ENCODE measurements at places on chromosomes 4 and X.
A peak's percentile ranks its signal among the peaks of the same experiment; 100 is the strongest.

GRCh38 chr4:17468619-17469221, 43.2 kb downstream of the QDPR start:
- DNase-seq, result no peak

DNA sequence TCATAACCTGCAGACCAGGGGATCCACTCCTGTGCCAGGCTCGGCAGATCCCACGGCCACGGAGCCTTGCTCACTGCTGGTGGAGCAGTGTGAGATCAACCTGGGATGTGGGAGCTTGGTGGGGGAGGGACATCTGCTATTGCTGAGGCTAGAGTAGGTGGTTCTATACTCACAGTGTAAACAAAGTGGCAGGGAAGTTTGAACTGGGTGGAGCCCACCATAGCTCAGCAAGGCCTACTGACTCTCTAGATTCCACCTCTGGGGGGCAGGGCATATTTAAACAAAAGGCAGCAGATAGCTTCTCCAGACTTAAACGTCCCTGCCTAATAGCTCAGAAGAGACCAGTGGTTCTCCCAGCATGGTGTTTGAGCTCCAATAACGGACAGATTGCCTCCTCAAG, 54.7 kb upstream of the EPHA5 start:
- no peak for DNase-seq

- DNase-seq, result no peak
Measured at GRCh38 chr4:75821966-75822365, 80.3 kb downstream of the PPEF2 start.

DNA sequence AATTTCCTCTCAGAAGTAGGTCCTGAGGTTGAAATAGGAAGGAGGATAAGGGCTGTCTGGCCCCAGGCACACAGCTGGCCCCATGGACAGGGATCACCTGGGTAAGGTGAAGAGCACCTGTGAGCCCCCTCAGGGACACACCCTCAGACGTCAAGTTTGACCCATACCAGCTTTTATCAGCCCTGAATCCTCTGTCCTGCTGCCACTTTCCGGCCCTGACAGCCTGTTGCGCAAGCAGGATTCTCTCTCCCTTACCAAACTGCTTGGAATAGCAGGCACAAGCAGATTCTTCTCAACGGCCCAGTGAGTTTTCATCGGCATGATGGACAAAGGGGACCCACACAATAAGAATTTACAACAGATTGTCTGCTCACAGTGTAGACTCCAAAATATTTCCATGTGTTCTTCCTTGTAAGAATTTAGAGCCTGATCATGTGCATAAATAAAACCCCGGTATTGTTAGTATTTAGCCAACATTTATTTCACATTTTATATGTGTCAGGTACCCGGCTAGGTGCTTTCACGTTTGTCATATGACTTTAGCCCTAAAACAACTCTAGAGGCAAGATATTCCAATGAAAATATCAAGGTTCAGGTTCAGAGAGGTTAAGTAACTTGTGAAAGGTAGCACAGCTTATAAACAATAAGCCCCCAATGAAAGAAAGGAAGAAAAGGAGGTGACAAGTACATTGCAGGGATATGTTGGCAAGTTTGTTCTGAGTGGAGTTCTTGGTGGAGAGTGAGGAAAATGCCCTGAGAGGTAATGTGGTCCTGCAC, 107.2 kb upstream of the KIT start:
- no peak for DNase-seq

DNA sequence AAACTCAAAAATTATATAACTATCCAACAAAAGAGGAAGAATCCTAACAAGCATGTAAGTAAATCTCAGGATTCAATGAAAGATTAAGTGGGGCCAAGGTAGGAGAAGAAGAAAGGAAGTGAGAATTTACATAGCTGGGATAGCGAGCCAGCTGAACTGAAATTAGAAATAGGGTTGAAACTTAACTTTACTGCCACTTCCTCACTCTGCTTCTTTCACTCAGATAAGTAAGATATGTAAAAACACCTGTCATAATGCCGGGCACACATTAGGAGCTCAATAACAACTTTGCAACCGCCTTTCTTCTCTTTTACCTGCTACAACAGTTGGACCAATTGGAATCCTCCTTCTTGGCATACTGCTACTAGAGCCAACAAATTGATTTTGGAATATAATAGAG, 129.4 kb downstream of the CNKSR2 start:
- no peak for DNase-seq

GRCh38 chrX:111877681-111878080, 1.7 kb downstream of the TRPC5OS start:
- no peak for DNase-seq

DNA sequence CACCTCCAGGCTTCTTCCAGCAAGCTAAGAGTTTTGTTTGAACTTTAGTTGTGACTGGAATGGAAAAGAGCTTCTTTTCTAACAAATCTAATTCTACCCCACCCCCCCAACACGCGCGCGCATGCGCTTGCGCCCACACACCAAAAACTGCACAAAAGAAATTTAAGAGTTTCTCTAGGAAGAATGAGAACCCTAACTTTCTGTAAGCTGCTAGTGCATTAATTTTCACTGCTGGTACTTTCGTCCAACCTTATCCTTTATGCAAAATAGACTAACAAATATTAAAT, 9.0 kb upstream of the INTU start:
- no peak for DNase-seq

DNA sequence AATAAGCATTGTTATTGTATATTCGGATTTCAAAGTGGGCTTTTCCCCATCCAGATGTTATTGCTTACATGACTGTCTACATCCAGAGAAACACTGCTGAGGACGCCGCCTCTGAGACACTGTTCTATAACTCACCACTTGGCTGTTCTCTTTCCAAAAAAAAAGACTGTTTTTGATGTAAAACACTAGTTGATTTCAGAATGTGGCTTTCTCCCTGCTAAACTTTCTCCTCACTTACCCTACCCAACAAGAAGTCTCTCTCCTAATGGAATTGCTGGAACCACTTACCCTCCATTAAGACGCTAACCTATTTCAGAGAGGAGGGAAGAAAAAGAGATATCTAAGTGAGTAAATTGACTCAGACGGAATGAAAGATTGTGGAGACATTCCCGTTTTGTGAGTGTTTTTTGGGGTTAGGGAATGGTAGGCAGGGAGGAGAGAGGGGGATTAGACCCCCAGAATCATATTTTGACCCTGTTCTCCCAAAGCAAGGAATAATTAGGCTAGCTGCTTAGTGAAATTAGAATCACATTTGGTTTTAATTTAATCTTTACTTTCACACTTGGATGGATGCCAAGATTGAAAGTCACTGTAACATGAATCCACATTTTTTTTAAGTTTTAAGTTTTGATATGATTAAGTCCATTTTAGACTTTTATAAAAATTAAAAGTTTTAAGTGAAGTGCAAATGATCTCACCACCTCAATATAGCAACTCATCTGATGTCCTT, 174.9 kb downstream of the CHIC2 start:
- no peak for DNase-seq

DNA sequence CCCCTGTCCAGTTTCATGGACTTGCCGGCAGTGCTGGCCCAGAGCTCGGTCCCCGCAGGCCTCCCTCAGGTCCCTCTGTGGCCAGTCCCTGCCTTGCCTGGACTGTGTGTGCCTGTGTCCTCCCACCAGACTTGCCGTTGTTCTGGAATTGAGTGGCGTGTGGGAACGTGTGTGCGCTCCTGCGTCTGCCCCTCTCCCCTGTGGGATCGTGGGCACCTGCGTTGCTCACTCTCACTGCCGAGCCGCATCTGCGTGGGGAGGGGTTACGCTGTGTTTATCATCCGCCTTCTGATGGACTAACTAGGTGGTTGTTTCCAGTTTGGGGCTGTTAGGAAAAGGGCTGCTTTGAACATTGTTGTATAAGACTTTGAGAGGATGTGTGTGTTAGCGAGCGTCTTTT, 21.2 kb downstream of the PCGF3 start:
- DNase-seq, result no peak

- DNase-seq, result no peak
Measured at GRCh38 chr4:31069151-31069550, 349.0 kb downstream of the PCDH7 start.

- DNase-seq, result no peak
Measured at GRCh38 chrX:84186603-84187532, 1.1 kb downstream of the RPS6KA6 start.

DNA sequence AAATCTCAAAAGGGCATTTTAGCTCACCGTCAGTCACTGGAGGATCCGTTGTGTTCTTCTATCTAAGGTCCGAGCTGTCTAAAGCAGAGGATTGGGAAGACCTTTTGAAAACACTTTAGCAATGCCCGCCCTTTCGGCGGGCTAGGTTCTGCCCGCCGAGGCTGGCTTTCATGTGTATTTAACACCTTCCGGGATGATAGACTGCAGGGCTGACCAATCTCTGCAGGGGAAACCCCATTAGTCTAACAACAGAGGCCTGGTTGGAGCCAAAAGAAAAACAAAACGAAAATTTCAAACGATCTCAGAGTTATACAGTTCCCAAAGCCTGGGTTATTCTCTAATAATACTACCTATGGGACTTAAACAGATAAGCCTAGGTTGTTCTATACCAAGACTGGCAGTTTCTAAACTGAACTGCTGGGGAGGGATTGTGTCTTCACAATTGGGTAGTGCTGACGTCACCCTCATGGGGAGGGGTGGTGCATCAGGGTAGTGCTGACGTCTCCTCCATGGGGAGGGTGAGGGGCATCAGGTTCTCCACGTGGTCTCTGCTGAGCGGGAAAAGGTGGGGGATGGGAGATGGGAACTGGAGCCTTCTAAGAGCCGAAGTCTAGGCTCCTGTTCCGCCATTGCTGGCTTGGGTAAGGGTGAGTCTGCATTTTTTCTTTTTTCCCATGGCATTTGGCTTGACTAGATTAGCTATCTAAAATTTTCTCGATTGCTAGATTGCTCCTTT, 14.8 kb upstream of the CUL4B start:
- no peak for DNase-seq

- no peak for DNase-seq
Measured at GRCh38 chr4:145486603-145487002, 5.0 kb downstream of the SMAD1 start.

DNA sequence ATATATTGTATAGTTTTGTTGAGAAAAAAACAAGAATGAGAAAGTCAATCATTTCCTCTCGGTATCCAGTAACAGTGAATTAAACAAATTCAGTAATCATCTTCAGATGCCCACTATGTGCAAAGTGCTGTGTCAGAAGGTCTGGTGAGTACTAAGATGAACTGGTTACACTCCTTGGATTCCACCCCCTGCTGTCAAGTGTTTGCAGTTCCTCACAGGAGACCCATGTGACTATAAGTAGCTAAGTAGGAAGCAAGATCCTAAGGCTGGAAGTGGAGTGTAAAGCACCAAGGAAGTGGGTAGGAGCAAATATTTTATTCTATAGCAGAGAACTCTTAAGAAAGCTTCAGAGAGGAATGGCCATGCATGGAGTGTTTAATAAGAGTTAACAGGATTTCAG, 73.6 kb downstream of the SNX25 start:
- DNase-seq, result no peak

GRCh38 chr4:22720091-22720490, 27.4 kb downstream of the GBA3 start:
- no peak for DNase-seq

DNA sequence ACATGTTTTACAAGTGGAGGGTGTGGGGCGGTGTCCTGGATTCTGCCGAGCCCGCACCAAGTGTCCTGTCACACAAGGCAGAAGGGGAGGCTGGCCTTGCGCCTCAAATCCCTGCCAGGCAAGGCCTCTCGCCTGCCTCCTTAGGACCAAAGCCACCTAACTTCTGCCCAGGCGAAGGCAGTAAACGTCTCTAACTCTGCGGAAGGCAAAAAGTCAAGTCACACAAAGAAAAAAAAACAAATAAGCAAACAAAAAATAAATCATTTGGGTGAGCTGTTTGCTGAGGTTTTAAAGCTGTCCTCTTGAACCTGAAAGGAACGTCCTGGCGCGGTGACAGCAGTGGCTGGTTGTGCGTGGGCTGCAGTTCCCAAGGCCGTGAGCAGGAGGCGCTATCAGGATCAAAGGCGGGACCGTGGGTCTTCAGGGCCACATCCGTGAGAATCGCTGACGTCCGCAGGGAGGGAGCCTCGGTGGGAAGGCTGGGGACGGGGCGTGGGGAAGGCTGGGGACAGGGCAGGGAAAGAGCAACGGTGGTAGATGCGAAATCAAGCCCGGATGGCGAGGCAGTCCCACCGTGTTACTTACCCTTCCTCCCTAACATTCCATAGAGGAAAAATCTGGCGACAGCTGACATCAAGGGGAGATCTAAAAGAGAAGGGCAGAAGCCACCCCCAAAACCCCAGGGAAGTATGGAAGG, 99.1 kb downstream of the TRAPPC11 start:
- no peak for DNase-seq

GRCh38 chr4:25376754-25377571, at the start of gene ANAPC4:
ANAPC4 (plus strand) TSS chr4:25377263; CDS start chr4:25377428, 165 bp downstream.
- DNase-seq, result peak; percentile 98

- DNase-seq, result no peak
Measured at GRCh38 chr4:18635531-18635930, 614.0 kb upstream of the LCORL start.

DNA sequence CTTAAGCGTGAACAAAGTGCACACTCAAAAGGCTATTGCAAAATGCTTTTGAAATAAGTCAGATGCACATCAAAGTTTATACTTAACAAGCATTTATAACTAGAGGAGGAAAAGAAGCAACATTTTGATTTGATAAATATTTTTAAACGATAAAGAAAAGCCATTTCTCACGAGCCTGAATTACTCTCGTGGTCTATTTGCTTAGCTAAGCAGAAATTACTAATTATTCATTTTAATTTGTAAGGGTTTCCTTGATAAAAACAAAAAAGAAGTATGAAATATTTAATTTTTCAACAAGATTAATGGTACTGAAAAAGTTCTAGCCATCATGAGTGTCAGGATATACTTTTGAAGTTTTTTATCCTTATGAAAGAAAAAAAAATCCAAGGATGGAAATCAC, 78.2 kb downstream of the UNC5C start:
- no peak for DNase-seq

DNA sequence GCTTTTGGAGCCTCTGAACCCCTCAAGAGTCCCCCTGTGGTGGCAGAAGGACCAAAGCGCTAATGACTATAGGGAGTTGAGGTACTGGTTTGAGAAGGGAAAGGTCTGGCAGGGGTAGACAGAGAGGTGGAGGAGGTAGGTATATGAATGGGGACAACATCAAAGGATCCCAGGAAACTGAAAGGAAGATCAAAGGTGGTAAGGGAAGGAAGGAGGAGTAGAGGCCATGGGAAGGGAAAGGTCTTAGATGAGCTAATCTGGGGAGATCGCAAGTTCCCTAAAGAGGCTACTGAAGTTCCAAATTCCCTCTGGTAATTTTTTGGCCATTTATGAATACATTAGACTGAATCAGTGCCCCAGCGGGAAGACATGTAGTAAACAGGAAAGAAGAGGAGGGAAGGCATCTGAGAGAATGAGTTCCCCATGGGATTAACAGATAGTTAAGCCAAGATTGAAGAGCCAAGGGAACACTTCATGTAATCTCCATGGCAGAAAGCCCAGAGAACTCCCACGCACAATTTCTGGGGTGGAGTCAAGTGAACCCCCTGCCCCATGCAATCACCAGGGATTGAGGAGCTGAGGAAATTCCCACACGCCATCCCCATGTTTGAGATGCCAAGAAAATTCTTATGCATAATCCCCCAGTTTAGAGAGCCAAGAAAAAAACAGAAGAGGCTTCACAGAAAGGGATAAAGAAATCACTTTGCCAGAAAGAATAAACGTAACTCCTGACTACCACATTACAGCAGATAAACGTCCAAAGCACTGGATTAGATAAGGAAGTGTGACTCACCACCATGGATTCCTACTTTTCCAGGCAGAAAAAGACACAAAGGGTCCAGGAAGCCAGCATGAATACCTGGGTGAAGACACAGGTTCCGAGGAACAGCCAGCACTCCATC, 25.8 kb downstream of the ZNF630 start:
- no peak for DNase-seq

- no peak for DNase-seq
Measured at GRCh38 chr4:124804041-124804440, 91.5 kb upstream of the ANKRD50 start.

GRCh38 chr4:28488021-28488420, 1627.4 kb downstream of the STIM2 start:
- no peak for DNase-seq

All from activated T-cell treated with anti-CD3 and anti-CD28 coated beads for 24 hours (primary cell).